ENCODE measurements at places on chromosomes 3 and 15. TPM values are rescaled to one million over a fixed set of nuclear protein-coding genes. Genes with fewer than 3 reads are reported as not detected.

The GABRR3 gene
- not detected for total RNA-seq

The MFGE8 gene
- 231 TPM for total RNA-seq

The IL1RAP gene
- total RNA-seq, result 8.0 TPM

The MAGI1 gene
- 5.5 TPM for total RNA-seq

The TBC1D21 gene
- total RNA-seq, result not detected

The C3orf52 gene
- 6.7 TPM for total RNA-seq

The KLF13 gene
- total RNA-seq, result 14.8 TPM

The UQCC5 gene
- 1.7 TPM for total RNA-seq

The GPR149 gene
- not detected for total RNA-seq

The TRH gene
- not detected for total RNA-seq

The FAM240A gene
- total RNA-seq, result not detected

The DTWD1 gene
- 23.8 TPM for total RNA-seq

The ETV5 gene
- total RNA-seq, result 48.5 TPM

The NEDD4 gene
- 80.0 TPM for total RNA-seq

The KY gene
- not detected for total RNA-seq

The SQOR gene
- 34.0 TPM for total RNA-seq

The SAMMSON gene
- total RNA-seq, result not detected

The ZPLD1 gene
- 1.1 TPM for total RNA-seq

The SLC51A gene
- total RNA-seq, result not detected

The LRRC31 gene
- total RNA-seq, result not detected

The ITGA11 gene
- 22.0 TPM for total RNA-seq

The STIMATE gene
- 13.6 TPM for total RNA-seq

The SUCNR1 gene
- total RNA-seq, result 0.06 TPM

The ZBBX gene
- not detected for total RNA-seq

The ZNF385D gene
- total RNA-seq, result 3.9 TPM
